ENCODE measurements at places on chromosomes 1 and 21.

GRCh38 chr1:213448776-213449175 lies 397.7 kb downstream of the RPS6KC1 start:
- no peak for DNase-seq

GRCh38 chr1:9246841-9247785 lies 12.5 kb downstream of the H6PD start:
- no peak for DNase-seq

DNA sequence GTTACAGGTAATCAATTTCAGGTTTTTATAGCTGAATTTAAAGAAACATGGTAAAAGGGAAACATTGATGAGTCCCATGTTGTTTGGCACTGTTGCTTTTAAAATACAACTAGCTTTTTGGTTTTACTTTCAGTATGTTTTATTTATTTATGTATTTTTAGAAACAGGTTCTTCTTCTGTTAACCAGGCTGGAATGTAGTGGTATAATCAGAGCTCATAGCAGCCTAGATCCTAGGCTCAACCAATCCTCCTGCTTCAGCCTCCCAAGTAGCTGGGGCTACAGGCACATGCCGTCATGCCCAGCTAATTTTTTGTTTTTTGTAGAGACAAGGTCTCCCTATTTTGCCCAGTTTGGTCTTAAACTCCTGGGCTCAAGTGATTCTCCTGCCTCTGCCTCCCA lies 50.4 kb downstream of the CTTNBP2NL start:
- no peak for DNase-seq

DNA sequence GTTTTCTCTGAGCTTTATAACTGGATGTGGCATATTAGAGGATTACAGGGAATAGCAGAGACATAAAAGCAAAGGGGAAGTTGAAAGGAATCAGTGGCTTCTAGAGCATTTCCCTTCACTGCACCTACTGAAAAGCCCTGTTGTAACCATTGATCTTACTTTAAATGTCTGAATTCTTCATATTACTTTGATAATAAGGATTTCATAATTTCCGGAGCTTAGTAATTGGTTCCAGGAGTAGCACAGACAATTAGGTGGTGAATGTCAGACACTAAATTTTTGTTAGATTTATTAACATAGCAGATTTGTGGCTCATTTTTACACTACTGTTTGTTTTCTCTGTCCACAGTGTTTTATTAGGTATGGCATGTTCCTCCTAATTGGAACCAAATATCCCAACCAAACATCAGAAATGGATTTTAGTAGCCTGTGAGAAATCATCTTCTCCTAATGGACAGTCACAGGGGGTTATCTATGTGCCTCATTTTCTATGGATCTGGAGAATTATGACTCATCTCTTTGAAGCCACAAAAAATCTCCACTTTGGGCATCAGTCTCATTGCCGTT lies 100.5 kb downstream of the GIPC2 start:
- DNase-seq = no peak

- DNase-seq = peak; percentile 65
Observed at GRCh38 chr1:84271441-84272151, 29.9 kb upstream of the SAMD13 start.
